Fibroblast of skin of right biceps (primary cell): ENCODE measurements at places on chromosomes 6 and 20.

- DNase-seq, result peak; percentile 26
Observed at GRCh38 chr6:113758826-113759574, 98.1 kb upstream of the MARCKS start.

DNA sequence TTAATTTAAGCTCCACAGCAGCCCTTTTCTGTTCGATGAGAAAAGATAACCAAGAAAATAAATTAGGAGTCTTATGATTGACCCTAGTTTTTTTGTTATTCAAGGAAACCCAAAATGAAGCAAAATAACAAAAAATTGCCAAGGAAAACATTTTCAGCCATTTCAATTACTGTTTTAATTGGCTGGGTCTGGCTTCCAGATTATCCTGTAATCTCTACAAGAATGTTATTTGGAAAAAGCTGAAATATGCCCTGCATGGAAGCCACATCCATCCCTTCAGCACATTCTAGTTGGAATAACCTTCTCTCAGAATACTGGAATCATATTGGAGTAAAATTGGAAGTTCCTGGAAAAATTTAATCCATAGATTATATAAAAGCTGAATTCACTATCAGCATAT lies 191.1 kb upstream of the CCN2 start:
- peak; percentile 24 for DNase-seq

GRCh38 chr20:45318948-45319347 lies 10.8 kb upstream of the MATN4 start:
- no peak for DNase-seq

GRCh38 chr20:6030453-6031080 lies 23.3 kb downstream of the LRRN4 start:
- no peak for DNase-seq

- DNase-seq, result peak; percentile 81
Observed at GRCh38 chr6:144809120-144809519, 524.0 kb downstream of the UTRN start.

- no peak for DNase-seq
Observed at GRCh38 chr6:32814145-32814544, 2.7 kb downstream of the HLA-DOB start.

DNA sequence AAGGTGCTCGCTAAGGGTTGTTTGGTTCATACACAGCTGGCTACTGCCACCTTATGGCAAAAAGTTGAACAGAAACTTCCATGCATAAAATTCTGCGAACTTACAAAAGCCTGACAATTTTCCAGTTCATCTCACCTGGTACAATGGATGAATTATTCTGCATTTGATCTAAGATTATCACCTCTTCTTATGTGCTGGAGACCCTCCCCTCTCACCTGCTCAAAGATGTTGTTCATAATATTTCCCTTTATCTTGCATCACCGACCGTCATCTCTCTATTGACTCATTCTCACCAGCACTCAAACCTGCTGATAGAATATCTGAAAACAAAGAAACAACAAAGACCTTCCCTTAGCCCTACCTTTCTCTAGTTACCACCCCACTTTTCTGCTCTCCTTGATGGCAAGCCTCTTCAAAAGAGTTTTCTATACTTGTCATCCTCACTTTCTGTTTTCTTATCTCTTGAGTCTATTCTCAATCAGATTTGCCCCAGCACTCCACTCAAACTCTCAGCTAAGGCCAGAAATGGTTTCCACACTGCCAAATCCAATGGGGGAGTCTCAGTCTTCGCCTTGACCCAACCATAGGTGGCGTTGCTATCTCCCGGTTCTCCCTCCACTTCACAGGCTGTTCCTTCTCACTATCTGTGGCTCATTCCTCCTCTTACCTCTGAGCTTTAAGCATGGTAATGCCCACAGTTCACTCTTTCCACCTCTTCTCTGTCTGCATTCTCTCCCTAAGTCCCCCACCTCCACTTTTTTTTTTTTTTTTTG lies 25.8 kb downstream of the SNRNP48 start:
- peak; percentile 58 for DNase-seq

GRCh38 chr20:49482621-49483017 lies at the start of gene KCNB1:
Gene KCNB1 (minus strand): TSS chr20:49482668. CDS start chr20:49482480, 188 bp downstream.
- peak; percentile 63 for DNase-seq

GRCh38 chr20:61659994-61660346 lies 405.7 kb downstream of the TAF4 start:
- DNase-seq, result no peak

- DNase-seq, result no peak
Observed at GRCh38 chr6:35264550-35265274, 5.2 kb downstream of the ZNF76 start.

DNA sequence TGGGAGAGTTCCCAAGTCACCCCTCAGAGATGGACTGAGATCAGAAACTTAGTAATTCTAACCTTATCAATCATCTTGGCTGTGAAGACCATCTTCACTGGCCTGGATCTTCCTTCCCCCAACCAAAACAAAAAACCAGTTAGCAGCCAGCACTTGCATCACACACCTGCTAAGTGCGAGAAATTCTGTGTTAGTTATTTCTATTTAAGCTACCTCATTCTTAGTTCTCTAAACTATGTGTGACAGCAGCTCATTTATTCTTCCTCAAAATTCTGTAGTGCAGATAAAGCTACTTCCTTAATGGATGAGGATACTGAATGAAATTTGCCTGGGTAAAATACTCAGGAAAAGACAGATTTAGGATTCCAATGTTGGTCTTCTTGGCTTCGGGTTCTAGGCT lies 18.2 kb upstream of the TAGAP start:
- no peak for DNase-seq

DNA sequence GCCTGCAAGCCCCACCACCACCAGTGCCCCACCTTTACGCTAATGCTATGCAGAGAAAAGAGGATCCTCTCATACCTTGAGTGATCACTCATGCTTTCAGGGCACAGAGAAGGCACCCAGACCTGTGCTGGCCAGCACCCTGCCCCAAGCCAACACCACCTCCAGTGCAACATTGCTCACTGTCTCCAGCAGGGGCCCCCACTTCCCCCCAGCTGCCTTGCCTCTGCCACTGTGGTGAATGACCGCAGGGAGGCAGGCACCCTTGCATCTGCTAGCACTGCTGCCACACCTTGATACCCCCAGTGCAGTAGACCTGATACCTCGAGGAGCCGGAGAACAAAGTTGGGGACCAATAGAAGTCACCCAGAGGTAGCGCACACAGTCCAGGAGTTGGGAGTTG lies 139.2 kb upstream of the PLN start:
- DNase-seq, result no peak

DNA sequence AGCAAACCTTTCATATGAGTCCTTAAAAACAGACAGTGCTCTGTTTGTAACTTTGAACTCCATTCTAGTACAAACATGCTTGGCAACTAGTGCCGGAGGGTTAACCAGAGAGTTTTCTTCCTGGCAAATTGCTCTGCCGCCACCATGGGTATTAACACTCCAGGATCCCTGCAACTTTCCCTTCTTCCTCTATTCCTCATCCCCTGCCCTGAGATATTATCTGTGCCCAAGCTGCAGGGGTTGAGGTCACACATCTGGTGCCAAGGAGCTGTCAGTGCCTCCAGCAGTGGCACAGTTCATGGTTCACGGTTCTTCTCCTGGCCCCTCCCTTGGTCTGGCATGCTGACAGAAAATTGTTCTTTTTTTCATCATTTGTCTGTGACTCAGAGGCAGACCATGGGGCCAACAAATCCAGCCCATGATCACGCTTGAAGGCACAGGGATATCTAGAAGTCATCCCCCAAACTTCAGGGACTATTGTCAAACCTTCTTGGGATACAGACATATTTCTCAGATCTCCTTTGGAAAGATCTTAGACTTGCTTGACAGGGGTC lies 77.5 kb downstream of the ATXN1 start:
- DNase-seq, result peak; percentile 83

- DNase-seq, result peak; percentile 14
Observed at GRCh38 chr20:3203315-3204123, 963 bp downstream of the DDRGK1 start.

GRCh38 chr6:36643977-36644376 lies 34.5 kb upstream of the CDKN1A start:
- no peak for DNase-seq

DNA sequence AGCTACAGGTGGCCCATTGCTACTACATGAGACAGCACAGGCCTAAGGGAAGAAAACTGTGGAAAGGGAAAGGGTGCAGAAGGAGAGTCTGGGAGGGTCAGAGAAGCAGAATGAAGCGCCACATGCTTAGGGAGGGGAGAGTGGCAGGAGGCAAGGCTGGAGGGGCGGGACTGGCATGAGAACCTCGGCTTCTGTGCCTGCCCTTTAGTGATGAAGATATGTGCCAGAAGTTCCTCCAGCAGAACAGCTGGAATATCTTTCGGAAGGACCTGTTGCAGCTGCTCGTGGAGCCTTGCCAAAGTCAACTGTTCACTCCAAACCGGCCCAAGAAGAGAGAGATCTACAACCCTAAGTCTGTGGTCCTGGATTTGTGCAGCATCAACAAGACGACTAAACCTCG lies 61.8 kb downstream of the CNBD2 start:
- no peak for DNase-seq

DNA sequence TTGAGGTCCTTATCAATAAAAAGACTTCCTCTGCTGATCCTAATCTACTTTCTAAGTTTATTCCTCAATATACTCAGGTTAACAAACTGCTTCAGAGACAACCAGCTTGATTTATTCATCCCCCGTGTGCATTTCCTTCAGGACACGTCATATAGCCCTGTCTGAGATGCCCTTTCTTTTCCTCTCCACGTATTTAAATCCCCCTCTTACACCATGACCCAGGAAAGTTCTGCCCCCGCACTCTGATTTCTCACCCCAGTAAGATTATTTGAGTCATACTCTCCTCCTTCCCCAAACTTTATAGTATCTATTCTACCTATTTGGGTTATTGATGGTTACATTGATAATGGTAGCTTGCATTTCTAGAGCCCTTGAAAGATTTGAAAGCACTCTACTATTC lies 9.8 kb upstream of the CGA start:
- DNase-seq, result peak; percentile 3

GRCh38 chr6:24524805-24525204 lies 30.0 kb downstream of the ALDH5A1 start:
- peak; percentile 35 for DNase-seq

DNA sequence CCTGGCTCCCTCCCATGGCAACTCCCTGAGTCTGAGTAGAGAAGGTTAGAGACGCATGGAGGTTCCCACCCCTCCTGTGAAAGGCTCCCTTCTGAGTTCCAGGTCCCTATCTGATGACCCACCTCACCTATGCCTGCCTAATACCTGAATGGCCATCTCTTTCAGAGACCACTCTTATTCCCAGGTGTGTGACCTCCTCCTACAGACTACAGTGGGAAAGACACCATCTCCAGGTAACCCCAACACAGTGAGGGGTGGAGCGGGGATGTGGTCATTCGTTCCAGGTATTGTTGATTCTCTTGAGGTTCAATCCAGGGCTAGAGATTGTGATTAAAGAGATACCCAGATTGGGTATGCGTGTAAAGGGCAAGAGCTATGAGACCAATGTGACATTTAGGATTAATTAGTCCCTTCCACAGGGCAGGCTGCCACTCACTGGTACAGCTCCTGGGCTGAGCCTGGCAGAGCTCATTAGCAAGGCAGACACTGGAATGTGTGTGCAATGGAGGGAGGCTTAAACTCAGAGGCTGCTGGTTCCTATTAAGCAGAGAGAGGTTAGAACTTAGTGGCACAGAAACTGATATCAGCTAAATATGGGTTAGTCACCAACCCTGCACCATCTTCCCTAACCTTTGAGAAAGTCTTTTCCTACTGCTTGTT lies 46.5 kb upstream of the IER3 start:
- no peak for DNase-seq
